GM04504 (cell line): ENCODE measurements at places on chromosomes 11 and 22.

GRCh38 chr11:574632-575312 lies 1.5 kb upstream of the PHRF1 start:
- DNase-seq: no peak

DNA sequence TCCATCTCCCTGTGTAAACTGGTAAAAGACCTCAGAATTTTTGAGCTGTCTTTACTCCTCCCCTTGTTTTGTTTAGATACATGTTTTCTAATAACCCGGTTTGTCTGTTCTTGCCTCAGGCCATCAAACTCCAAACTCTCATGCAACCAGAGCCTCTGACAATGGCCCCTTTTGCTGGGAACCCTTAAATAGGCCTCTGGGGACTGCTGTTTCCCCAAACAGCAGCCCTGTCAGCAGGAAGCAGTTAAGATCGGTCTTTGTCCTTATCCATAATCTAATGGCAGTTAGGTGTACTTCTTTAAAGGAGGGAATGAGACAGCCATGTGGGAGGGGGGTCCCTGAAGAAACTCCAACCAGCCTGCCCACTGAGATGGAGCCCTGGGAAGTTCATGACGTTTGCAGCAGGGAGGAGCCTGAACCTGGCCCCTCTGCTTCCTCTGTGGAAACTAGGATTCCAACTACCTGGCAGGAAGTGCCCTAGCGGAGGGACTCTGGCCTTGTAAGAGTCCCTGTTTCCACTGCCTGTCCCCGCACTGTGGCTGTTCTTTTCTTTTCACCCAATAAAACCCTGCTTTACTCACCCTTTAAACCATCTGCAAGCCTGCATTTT lies 1354.4 kb downstream of the LRRC4C start:
- DNase-seq: no peak

GRCh38 chr22:27669798-27670599 lies 131.6 kb downstream of the MN1 start:
- no peak for DNase-seq

GRCh38 chr11:70882716-70883085 lies 369.7 kb downstream of the SHANK2 start:
- no peak for DNase-seq

GRCh38 chr22:35313311-35314121 lies 13.8 kb downstream of the TOM1 start:
- peak; percentile 80 for DNase-seq

- DNase-seq: no peak
Measured at GRCh38 chr22:32164075-32164860, 5.2 kb upstream of the C22orf42 start.

GRCh38 chr11:100883830-100884229 lies 196.7 kb downstream of the ARHGAP42 start:
- DNase-seq: no peak

DNA sequence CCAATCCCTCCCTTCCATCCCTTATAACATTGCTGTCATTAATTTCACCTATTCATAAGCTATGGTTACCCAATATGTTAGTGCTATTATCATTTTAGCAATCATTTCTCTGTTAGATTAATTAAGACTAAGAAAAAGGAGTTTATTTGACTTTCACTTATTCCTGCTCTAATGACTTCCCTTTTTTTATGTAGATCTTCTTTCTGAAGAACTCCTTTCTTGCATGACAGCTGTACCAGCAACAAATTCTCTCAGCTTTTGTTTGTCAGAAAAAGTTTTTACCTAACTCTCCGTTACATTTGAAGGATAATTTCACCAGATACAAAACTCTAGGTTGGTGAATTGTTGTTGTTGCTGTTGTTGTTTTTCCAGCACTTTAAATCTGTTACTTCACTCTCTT lies 28.6 kb upstream of the OR8B8 start:
- DNase-seq: no peak

DNA sequence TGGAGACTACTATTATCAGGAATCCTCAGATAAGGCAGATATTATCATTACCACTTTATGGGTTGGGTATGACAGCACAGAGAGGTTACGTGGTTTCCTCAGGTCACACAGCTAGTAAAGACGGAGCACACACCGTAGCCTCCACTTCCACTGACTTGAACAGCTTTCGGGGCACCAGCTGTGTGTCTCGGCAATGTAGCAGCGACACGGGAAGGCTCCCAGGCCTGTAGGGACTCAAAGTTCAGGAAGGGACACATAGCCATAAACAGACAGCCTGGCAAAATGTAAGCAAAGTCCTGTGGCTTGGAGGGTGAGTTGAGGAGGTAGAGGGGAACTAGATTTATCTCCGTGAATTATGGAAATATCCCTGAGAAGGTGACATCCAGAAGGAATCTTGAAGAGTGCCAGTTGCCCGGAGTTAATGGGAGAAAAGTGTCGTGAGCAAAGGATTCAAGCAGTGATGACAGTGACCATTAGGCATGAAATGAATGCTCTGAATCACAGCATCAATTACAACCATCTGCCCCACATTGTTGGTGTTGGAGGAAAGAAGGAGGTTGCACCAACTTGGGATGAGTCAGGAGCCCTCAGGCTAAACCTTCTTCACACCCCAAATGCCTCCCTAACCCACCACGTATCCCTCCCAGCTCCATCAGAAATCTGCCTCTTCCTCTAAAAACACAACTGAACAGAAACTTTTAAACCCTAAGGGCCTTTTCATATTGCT lies 106.7 kb upstream of the ASPHD2 start:
- peak; percentile 97 for DNase-seq

GRCh38 chr11:46489656-46490560 lies 98.3 kb upstream of the CHRM4 start:
- DNase-seq: no peak

DNA sequence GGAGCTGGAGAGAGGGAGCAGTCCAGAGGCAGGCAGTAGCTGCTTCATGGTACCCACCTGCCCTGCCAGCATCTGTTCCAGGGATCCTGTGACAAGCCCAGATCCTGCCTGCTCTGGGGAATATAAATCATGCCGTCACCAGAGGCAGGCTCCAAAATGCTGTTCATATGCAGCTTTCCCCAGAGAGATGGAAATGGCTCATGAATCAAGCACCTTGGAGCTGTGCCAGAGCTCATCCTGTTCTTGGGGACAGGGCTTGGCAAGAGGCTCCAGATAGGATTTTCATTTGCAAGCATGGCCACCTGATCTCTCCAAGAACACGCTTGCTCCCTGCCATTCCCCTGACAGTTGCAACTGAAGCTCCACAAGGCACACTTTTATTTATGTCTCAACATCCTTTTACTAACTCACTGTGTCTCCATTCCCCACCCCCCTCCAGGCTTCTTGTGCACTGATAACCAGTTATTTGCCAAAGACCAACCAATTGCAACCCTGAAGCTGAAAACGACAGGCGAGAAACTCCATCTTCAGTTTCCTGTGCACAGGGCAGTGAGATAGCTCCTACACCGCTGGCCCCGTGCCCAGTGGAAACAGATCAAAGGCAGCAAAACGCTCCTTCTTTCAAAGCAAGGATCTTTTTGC lies 115.8 kb upstream of the PITPNB start:
- peak; percentile 40 for DNase-seq

DNA sequence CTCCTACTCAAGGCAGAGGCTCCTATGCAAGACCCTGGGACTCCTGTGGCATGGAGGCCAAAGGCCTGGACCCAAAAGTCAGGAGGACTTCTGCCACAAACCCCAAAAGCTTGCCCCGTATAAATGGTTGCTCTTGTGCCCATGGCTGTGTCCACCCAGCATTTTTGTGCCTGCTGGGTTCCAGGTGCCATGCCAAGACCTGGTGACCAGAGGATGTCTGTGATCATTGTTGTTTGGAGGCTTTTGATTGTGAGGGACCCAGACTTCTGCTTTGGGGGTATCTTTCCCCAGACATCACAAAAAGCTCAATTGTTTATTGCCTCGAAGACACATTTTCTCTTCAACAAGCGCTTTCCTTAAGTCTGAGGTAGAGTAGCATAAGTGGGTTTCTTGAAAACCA lies 35.1 kb downstream of the C22orf31 start:
- DNase-seq: no peak

DNA sequence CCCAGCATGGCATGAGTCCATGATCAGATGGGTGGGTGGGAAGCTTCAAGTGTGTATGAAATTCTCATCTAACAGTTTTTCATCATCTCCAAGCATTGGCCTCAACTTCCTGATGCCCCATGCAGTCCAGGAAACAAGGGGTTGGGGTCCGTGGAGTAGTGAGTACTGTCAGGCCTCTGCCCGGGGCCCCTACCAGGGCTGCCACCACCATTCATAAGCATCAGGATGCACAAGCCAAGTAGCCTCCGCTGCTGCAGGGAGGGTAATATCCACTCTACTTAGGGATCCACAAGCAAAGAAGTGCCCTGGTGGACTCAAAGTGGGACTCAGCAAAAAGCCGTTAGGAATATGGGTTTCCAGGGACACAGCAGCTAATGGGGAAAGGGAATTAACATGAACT lies 49.3 kb downstream of the KCNC1 start:
- no peak for DNase-seq

- no peak for DNase-seq
Measured at GRCh38 chr11:11472106-11472505, 119.1 kb upstream of the CSNK2A3 start.

DNA sequence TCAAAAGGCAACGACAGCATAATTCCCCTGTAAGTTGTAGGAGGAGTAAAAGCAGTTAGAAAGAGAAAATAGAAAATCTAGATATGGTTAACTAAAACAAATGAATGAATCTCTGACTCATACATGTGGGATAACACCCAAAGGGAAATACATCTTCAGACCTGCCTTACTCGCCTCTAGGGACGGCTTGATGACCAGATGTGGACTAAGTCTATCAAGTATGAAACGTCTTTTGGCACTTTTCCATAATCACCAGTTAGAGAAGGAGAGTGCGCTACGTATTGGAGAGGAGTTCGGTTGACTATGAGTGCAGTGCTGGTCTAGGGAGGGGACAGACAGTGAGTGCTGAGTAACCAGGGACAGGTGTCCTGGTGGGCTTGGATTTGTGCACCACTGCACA lies 459.9 kb downstream of the OPCML start:
- DNase-seq: no peak

GRCh38 chr11:30879322-30880005 lies 293.3 kb upstream of the MPPED2 start:
- no peak for DNase-seq

- no peak for DNase-seq
Measured at GRCh38 chr22:31250740-31251600, 38.9 kb downstream of the LIMK2 start.

GRCh38 chr11:133936136-133936535 lies 20.6 kb downstream of the IGSF9B start:
- no peak for DNase-seq

DNA sequence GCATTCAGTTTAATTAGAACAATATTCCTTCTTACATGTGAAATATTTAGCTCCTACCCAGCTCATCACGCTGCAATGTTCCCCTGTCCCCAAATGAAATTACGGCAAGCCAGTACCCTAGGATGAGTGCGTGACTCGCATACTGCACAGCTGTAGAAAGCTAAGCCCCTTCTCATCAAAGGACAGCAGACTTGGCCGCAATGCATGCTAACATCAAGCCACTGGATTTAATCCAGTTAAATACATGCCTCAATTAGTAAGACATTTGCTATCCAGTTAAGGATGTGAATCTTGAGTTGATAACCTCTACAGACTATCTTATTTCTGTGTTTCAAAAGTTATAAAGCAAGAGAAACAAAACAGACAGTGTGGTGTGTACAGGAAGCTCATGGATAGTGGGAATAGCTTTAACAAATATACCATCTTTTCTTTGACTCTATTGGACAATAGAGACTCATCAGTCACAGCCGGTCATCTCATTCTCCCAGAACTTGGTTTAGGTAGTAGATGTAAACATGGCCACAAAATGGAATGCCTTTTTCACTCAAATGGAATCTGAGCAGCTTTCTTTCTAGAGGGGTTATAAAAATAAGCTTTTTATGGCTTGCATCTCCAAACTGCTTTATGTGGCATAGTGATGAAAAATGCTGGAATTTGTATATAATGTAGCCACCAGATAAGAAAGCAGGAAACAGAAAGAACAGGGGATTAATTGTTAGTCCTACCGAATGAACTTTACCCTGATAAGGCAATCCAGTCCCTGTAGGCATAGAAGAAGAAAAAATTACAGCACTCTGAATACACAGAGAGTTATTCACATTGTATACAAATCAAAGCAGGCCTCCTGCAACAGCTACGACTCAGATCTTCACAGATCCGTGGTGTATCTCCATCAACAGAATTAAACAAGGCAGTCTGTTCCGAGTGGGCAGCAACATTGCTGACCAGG lies 224.1 kb downstream of the CADM1 start:
- no peak for DNase-seq

GRCh38 chr11:73520353-73521061 lies 77.4 kb downstream of the FAM168A start:
- DNase-seq: no peak

DNA sequence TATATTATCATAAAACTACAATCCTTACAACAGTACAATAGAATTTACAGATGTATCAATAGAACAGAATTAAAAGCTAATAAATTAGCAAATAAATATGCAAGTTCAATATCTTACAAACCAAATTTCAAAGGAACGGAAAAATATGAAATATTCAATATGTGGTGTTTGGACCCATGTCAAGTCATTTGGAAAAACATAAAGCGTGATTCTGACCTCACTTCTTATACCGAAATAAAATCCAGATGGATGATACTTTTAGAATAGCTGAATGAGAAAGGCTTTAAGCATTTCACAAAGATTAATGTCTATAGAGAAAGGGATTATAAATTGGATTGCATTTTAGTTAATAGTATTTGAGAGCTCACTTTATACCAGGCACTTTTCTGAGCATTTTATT lies 92.8 kb upstream of the TEAD1 start:
- DNase-seq: no peak

- no peak for DNase-seq
Measured at GRCh38 chr11:120129570-120129969, 8.3 kb downstream of the TRIM29 start.

DNA sequence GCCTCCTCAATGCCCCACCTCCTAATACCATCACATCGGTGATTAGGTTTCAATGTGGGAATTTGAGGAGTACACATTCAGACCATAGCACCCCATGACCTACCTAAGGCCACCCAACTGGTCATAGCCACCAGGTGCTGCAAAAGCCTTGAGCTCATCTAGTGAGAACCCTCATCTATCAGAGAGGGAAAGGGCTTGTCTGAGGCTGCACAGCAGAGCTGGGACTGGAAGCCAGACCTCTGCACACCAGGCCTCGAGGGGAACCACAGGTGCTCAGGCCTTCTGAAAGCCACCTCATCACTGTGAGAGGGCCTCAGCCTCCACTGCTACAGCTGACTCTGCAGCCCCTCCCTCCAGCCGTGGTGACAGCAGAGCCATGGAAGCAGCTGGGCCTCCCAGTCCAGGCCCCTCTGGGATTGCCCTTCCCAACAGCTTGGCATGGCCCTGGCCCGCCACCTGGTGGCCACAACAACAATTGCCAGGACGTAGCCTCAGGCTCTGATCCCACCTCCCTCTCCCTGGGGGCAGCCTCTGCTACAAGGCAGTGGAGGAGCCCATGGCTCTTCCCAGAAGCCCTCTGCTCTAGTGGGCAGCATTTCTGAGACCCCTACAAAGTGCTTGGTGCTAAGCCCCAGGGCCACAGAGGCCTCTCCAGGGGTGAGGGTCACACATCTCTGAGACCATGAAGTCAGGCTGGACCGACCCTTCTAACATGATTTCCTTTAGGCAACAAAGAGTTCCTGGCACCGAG lies 41.0 kb upstream of the PRDM11 start:
- no peak for DNase-seq
